ENCODE measurements at places on chromosomes 3 and 15.

- DNase-seq = no peak
Measured at GRCh38 chr3:186599785-186600166, 13.1 kb upstream of the AHSG start.

- DNase-seq = no peak
Measured at GRCh38 chr15:63192619-63193206, 3.3 kb downstream of the RAB8B start.

- no peak for DNase-seq
Measured at GRCh38 chr3:148238421-148238821, 459.3 kb upstream of the AGTR1 start.

DNA sequence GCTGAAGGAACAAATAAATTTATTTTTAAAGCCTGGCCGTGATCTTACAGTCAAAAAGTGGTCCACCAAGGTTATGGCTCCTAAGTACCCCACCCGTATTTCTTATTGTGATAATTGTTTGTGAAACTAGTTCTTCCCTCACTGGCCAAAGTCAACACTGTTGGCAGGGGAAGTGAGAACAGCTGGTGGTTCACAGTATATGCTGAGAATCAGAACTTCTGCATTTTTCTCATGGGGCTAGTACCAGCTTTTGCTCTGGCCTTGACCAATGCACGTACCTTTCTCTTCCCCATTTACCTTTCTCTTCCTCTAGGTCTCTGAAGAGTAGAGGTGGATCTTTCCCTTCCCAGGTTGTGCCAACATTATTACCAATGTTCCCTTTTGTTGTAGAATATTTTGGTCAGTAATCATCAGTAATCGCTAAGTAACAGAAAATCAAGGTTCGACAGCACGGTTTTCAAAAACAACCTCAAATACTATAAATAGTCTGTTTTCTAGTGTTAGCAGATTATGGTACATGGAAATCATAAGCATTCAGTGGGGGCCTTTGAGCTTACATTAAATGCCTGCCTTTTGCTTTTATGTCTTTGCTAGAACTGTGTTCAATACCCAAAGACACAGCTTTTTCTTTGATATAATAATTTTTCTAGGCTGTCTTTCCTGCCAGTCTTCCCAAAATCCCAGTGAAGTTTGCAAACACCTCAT lies 268.0 kb downstream of the LPP start:
- no peak for DNase-seq

- DNase-seq = no peak
Measured at GRCh38 chr15:91632981-91633380, 220.5 kb upstream of the SLCO3A1 start.

GRCh38 chr15:82548700-82549099 lies 8.4 kb upstream of the RPS17 start:
- DNase-seq = no peak

DNA sequence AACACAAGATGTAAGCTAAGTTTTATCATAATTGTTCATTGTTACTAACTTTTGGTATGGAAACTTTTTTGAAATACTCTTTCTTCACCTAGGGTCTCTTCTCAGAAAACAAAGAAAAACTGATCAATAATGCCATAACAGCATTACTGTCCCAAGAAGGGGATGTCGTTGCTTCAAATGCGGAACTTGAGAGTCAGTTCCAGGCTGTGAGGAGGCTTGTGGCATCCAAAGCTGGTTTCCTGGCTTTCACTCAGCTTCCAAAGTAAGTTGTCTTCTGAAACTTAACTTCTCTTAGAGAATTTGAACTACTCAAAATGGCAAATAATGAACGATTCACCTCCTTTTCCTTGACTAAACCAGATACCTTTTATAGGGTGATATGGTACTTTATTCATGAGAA lies 39.3 kb downstream of the DNAJC13 start:
- no peak for DNase-seq

DNA sequence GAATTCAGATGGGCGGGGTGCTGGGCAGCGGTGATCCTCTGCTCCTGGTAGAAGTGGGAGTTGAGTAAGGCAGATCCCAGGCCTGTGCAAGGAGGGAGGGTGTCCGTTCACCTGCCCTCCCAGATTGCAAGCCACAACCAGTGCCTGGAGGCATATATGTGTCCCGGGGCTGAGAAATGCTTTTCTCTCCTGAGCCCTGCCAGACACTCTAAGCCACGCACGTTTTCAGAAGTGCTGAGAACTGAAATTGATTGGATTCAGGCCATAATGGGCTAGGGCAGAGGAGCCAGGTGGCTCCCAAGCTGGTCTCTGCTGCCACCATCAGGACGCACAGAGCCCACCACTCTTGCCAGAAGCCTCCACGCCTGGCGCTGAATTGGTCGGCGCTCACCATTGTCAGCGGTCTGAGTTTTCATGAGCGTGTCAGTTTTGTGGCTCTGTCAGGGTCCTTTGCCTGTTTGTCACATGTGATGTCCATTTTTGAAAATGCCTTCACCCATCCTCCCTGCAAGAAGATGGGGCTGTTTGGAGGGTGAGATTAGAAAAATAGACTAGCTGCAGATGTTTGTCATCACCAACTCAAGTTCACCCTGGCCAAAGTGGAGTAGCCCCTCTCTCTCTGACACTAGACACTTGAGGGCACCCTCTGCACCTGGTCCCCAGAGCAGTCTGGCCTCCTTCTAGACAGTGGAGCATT lies 15.4 kb upstream of the BFSP2 start:
- DNase-seq = no peak

GRCh38 chr15:94080989-94081605 lies 150.3 kb upstream of the MCTP2 start:
- DNase-seq = no peak

DNA sequence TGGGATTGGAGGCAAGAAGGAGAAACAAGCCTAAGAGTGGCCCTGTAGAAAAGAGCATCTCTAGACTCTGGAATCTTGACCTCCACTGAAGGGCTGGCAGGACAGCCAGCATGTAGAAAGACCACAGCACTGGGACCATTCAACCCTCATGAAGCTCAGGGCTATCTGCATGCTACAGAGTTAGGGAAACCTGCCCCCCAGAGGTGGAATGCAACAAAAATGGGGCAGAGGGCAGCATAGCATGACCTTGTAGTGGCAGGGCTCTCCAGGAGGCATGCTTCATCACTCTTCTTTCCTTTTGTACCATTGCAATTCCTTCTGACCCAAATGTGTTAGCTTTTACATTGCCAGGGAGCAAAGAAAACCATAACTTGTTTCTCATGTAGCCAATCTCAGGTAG lies 445.4 kb downstream of the EPHB1 start:
- DNase-seq = no peak

DNA sequence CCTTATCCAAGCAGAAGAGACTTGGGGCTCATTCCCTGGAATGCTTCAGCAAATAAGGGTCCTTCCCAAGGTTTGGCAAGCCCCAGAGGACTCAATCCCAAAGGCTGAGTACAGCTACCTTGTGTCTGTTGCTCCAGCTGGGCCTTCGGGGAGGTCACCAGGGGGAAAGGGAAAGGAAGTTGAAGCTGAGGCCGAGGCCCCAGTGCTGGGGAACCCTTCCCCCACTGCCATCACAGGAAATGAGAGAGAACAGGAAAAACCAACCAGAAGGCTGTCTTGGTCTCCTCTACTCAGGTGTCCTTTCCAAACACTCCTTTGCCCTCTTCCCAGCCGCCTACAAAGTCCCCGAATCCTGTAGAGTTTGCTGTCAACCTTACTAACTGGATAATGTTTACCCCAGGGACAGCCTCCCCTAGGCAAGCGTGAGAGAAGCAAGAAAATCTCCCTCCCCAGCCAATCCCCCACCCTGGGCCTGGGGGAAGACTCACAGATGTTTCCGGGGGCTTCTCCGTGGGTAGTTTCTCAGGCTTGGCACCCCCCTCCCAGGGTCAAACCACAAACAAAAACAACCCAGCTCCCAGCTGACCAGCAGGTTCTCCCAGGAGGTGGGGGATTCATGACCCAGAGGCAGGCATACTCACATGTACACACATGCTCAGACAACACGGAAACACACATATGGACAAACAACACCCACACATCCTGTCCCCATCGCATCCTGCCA lies 5.5 kb downstream of the CSRNP1 start:
- no peak for DNase-seq

- no peak for DNase-seq
Measured at GRCh38 chr3:61600195-61600594, 38.8 kb downstream of the PTPRG start.

DNA sequence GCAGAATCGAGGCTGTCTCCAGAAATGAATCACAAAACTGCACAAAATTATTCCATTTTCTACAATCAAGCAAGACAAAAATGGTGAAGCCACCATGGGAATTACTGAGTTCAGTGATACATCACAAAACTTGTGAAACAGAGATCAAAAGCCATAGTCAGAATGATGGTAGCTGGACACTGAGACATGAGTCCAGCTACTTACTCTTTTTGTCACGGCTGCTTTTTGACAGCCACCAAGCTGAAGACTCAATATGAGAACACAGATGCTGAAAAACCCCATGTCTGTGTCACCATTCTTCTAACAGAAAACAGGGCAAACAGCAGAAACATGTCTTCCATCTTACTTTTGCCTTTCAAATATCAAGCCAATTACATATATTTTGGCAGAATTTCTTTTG lies 237.6 kb downstream of the LPP start:
- DNase-seq = no peak

DNA sequence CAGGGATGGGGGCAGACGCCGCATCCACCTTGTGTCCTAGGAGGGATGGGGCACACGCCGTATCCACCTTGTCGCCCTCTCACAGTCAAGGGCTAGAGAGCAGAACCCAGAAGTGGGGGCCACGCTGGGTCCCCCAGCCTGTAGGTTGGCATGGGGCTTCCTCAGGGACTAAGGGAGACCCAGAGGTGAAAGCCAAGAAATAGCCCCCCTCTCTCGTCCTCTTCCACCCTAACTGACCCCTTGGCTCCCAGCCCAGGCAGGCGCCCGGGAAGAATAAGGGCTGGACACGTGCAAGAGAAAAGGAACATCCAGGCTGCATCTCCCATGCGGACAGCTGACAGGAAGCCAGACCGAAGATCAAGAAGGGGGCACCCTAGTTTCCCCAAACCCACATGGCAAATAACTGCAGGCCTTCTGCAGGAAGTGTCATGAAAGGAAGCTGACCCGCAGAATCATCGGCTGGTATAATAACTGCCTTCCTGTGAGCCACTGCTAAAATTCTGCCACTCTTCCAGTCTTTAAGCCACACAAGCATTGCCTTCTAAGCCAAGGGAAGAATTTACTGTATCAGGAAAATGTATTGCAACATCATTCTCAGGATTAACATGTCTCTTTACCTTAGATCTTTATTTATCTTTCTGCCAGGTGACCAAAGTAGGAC lies 38.5 kb upstream of the TFRC start:
- no peak for DNase-seq

GRCh38 chr3:71763426-71763825 lies 9.8 kb downstream of the GPR27 start:
- no peak for DNase-seq

DNA sequence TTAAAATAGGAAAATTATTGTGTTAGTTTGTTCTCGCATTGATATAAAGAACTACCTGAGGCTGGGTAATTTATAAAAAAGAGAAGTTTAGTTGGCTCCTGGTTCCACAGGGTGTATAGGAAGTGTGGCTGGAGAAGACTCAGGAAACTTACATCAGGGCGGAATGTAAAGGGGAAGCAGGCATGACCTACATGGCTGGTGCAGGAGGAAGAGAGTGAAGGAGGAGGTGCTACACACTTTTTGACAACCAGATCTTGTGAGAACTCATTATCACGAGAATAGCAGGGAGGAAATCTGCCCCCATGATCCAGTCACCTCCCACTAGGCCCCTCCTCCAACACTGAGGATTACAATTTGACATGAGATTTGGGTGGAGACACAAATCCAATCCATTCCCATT lies 490.7 kb downstream of the RBMS3 start:
- no peak for DNase-seq

DNA sequence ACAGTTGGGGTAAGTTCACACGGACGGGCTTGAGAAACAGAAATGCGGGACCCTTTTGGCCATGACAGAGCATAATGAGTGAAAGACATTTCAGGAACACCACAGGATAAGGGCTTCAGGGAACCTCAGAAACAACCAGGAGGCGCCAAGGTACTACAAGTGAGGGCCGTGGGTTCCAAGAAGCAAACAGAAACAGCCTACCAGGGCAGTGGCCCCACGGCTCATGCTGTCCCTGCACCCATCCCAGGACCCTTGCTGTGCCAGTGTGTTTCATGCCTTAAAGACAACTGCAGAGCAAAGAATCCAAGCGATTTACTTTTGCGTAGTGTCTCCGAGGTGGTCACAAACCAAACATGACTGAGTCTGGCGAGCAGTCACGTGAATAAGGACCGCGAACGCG lies 54.0 kb downstream of the RUBCN start:
- DNase-seq = no peak

GRCh38 chr3:191889756-191890155 lies 428.8 kb downstream of the PYDC2 start:
- no peak for DNase-seq

GRCh38 chr3:52373676-52374075 lies 57.6 kb downstream of the DNAH1 start:
- DNase-seq = no peak

DNA sequence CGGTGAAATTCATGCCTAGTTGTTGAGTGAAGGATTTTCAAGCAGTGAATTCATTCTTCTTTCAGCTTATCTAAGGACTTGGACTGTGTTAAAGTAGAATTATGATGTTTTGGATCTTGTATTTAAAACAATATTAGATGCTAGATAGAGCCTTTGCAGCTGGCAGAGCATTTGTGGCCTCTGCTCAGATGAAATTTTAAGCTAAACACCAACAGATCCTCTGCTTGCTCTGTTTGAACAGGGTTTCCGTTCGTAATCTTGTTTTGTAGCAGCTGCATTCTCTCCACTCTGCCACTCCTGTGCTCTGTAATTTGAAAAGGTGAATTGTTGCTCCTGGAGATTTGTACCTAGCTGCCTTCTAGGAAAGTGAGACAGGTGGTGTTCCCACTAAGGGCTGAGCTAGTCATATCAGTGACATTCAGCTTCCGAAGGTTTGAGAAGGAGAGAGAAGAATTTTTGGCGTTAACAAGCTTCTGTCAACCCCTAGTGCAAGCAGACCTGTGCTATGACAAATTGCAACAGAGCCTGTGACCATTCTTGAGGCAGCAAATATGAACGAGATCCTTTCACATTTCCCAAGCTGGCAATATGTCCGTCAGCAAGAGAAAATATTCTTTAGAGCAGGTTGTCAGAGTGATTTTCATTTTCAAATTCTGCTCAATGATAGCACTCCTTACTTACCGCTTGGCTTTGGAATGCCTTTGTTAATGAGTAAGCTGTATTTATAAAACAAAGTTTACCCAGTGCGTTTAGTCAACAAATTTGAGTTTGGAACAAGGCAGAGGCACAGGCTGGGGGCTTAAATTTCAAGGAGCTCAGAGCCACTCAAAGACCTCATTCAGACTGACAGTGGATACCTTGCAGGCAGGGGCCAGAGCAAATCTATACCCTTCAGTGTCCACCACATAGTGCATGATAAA lies 5.3 kb downstream of the CHST2 start:
- no peak for DNase-seq

DNA sequence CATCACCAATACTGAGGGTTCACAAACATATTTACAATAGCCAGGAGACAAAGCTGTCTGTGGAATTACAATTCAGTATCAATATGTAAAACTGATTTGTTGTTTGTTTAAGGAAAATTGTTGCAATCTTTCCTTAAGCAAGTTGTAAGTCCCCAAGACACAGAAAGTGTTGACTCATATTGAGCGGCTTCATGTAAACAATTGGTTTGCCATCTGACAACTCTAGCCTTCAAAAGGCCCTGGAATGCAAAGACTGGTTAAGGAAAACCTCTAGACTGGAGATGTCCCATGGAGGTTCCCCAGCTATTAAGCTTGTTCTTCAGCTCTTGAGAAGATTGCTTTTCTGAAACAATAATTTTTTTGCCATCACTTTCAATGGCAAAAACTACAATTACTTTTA lies 283.7 kb upstream of the PROK2 start:
- DNase-seq = no peak

All from stimulated activated CD8-positive, alpha-beta memory T cell treated with anti-CD3 and anti-CD28 coated beads, Interleukin-4, amount 100 ng/mL, for 1 hour (primary cell).